ENCODE measurements at places on chromosomes 1 and 21.

GRCh38 chr1:84297546-84298244 is 3.8 kb upstream of the SAMD13 start:
- DNase-seq = no peak

GRCh38 chr1:146031476-146031875 is 9.9 kb upstream of the HJV start:
- DNase-seq = no peak

GRCh38 chr1:232301246-232301645 is 328.7 kb downstream of the SIPA1L2 start:
- DNase-seq = no peak

- no peak for DNase-seq
Measured at GRCh38 chr1:13556224-13556764, 27.3 kb upstream of the PDPN start.

DNA sequence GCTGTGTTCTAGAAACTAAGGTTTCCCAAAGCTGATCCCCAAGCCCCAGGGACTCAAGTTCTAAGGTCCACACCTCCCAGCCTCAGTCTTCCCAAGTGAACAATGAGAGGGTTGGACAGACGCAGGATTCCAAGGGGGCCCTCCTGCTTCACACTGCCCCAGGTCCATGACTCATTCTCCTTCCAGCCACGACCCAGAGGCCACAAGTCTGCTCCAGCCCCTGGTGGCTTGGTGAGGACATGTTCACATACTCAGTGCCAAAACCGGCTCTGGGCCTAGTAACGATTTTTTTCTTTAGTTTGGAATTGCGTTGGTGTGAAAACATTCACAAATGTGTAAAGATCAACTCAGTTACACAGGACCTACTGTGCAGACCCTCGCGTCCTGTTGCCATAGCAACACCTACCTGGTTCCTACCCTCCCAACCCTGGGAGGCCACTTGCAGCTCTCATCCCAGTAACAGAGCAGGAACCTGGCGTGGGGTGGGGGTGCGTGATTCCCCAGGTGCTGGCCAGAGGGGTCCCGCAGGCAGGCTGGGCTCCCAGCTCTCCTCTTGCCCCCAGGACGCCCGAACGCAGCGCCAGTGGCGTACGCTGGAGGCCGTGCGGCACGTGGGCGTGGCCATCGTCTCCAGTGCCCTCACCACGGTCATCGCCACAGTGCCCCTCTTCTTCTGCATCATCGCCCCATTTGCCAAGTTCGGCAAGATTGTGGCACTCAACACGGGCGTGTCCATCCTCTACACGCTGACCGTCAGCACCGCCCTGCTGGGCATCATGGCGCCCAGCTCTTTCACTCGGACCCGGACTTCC is 57.0 kb downstream of the DISP3 start:
- DNase-seq = no peak

DNA sequence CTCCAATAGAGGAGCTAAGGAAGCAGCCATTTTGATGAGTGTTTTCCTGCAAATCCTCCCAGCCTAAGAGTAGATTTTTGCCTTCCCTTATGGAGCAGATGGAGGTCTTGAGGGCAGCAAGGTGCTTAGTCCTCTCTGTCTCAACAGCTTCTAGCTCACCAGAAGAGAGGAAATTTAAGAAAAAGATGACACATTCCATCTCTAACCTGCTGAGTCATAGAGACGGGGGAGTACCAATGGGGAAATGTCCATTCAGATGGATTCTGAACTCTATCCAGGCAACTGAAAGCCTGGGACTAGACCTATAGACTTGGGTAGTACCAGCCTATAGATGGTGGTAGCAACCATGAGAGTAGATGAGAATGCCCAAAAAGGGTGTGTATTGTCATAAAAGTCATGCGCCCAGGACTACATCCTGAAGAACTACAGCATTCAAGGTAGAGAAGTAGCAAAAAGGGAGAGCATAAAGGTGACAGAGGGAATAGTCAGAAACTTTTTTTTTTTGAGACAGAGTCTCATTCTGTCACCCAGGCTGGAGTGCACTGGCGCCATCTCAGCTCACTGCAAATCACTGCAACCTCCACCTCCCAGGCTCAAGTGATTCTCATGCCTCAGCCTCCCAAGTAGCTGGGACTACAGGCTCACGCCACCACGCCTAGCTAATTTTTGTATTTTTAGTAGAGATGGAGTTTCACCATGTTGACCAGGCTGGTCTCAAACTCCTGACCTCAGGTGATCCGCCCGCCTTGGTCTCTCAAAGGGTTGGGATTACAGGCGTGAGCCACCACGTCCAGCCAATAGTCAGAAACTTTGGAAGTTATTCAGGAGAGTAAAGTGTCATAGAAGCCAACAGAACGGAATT is 10.7 kb upstream of the ELOA start:
- no peak for DNase-seq

DNA sequence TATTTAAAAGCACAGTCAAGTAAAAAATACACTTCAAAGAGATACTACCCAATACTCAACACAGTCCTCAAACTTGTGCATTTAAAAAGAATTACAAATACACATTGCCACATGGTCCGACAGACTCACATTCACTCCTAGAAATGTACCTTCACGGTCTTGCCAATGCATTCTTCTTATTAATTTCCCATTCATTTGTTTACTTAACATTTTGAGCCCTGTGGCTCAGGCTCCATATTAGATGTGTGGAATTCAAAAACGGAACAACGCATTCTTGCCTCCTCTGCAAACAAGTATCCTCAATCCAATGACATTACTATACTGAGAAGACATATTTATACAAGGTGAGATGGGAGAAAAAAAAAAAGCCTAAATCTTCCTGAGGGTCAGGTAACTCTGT is 2.5 kb upstream of the DUSP23 start:
- no peak for DNase-seq

DNA sequence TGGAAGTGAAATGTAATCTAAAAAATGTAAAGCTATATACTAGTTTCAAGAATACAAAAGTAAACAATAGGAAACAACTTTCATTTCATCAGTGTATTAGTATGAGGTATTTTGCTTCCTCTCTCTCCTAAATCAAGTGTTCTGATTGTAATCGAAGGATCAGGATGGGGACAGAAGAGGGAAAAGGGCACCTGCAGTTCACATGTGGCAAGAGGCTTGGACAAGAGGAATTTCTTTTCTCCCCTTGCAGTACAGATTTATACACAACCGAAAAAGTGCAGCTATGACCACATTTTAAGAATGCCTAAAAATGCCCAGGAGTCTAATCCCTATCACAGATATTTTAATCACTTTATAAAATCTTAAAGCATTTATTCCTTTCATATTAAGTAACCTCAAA is 63.7 kb downstream of the NRIP1 start:
- no peak for DNase-seq
